ENCODE measurements at places on chromosomes 6 and 20.

DNA sequence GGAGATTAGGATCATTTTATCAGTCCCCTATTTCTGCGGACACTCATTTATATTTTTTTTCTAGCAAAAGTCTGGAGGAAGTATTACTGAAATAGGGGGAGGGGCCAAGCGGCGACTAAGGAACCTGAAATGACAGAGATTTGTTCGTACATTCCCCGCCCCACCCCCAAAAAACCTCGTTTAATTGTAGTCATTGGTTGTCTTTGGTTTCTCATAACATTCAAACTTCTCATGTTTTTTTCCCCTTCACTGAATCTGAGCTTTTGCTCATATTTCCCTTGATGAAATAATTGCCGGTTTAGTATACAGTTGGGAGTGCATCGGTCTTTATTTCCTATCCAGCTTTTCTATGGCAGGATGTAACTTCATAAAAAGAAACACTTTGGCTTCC is 768 bp upstream of the FYN start:
- DNase-seq = no peak

GRCh38 chr6:70124882-70125545 is 177.9 kb downstream of the COL9A1 start:
- DNase-seq = no peak

DNA sequence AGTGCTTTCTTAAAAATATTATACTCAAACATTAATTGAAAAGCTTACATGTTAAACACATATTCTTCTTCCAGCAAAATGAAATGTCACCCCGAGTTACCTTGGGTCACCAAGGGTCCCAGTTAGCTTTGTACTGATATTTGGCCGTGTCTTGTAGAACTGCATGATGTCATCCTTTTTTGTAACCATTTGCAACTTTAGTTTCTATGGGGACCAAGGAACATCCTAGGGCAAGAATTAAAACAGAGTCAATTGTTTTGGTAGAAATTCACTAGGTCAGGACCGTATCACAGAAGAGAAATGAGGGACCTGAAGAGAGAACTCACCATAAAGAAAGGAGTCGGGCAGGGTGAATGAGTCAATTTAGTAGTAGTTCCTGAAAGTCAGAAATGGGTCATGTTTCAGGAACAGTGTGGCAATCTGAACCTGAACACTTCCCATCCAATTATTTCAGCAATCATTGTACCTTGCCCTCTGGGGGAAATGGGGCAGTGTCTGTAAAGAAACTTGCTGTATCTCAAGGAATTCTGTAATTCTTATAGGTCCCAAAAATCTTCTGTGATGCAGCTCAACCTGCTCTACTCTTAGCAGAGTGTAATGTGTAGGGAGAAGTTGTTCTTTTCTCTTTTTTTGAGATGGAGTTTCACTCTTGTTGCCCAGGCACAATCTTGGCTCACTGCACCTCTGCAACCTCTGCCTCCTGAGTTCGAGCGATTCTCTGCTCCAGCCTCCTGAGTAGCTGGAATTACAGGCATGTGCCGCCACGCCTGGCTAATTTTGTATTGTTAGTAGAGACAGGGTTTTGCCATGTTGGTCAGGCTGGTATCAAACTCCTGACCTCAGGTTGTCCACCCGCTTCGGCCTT is 5.3 kb upstream of the AKAP7 start:
- DNase-seq = no peak

DNA sequence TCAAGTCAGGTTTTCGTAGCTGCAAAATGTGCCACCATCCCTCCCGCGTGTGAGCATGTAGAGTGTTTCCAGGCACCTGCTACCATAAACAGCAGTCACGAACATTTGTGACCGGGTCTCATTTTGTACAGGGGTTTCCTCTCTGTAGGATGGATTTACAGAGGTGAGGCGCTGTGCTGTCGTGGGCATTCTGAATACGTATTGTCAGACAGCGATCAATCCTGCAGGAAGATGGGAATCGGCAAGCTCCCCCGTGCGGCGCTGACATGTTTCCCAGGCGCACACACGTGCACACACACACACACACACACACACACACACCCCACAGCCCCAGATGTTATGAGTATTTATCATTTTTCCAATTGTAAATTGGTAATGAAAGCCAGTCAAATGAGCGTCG is 15.8 kb downstream of the ANKRD60 start:
- DNase-seq = no peak

Data from GF-D8 (cell line).